ENCODE measurements at places on chromosomes 7 and 10.

GRCh38 chr7:18399436-18400235 lies 95.9 kb upstream of the HDAC9 start:
- no peak for DNase-seq

- DNase-seq = no peak
These were observed 87.0 kb downstream of the ADK start for GRCh38 chr10:74238031-74238431.

GRCh38 chr10:125859128-125859817 lies 21.8 kb downstream of the DHX32 start:
- no peak for DNase-seq

DNA sequence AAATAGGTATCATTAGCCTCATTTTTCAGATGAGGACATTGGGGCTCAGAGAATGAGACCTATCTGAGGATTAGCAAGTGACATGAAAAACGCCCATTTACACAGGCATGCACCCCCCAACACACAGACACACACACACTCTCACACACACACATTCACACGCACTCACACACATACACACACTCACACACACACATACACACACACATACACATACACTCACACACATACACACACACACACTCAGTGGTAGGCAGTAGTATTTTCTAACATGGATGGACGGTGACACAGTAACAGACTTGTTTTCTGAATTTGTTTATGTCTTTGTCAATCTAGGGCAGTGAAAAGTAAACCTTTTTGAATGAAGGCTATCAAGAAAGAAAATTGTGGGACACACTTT lies 21.3 kb downstream of the DGKI start:
- DNase-seq = no peak

GRCh38 chr10:83574770-83575169 lies 564.5 kb upstream of the GHITM start:
- DNase-seq = no peak

GRCh38 chr7:19958309-19958896 lies 185.0 kb upstream of the TMEM196 start:
- DNase-seq = no peak

DNA sequence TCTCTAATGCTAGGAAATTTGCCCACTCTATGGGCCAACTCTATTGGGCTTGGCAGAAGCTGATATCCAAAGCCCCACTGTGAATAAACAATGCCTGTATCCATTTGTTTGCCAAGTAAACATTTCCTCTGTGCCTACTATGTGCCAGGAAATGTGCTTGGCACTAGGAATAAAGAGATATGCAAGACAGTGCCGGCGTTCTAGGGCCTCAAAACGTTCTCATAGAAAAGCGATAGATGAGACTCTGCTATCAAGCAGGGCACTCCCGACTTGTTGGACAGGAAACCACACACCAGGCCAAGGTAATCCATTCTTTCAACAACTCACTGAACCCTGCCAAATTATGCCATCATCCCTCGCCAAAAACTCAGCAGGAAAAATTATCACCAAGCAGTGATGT lies 196.7 kb downstream of the IPMK start:
- no peak for DNase-seq

- no peak for DNase-seq
These were observed 84.8 kb upstream of the PHF14 start for GRCh38 chr7:10888861-10889260.

All from stimulated activated CD8-positive, alpha-beta memory T cell treated with anti-CD3 and anti-CD28 coated beads, Interleukin-2, amount 100 ng/mL, for 1 hour (primary cell).